ENCODE measurements at places on chromosomes 2 and 18.

- no peak for DNase-seq
Observed at GRCh38 chr2:181095486-181095885, 115.1 kb downstream of the UBE2E3 start.

GRCh38 chr2:190683802-190684201, 34.9 kb downstream of the NAB1 start:
- no peak for DNase-seq

GRCh38 chr2:196703695-196704094, 64.2 kb downstream of the CCDC150 start:
- DNase-seq: no peak

DNA sequence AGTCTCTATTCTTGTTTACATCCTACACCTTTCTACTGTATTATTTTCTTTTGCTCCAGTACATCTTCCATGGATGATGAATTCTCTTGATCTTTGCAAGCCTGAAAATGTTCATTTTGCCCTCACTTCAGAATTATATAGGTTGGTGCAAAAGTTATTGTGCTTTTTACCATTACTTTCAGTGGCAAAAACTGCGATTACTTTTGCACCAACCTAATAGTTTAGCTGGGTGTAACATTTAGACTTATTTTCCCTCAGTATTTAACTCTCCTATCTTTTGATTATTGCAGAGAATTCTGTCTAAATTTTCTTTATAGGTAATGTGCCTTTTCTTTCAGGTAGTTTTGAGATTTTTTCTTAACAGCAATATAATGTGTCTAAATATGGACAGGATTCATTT, 81.8 kb downstream of the SS18 start:
- DNase-seq: no peak

- no peak for DNase-seq
Observed at GRCh38 chr2:209696836-209697711, 74.6 kb upstream of the UNC80 start.

- no peak for DNase-seq
Observed at GRCh38 chr2:154032220-154032619, 160.5 kb downstream of the GALNT13 start.
